ENCODE measurements at places on chromosomes 3 and 15.

- DNase-seq = no peak
These were observed 15.4 kb downstream of the ZDHHC19 start for GRCh38 chr3:196195664-196196265.

GRCh38 chr3:104584682-104585081, 782.0 kb upstream of the ALCAM start:
- DNase-seq = no peak

DNA sequence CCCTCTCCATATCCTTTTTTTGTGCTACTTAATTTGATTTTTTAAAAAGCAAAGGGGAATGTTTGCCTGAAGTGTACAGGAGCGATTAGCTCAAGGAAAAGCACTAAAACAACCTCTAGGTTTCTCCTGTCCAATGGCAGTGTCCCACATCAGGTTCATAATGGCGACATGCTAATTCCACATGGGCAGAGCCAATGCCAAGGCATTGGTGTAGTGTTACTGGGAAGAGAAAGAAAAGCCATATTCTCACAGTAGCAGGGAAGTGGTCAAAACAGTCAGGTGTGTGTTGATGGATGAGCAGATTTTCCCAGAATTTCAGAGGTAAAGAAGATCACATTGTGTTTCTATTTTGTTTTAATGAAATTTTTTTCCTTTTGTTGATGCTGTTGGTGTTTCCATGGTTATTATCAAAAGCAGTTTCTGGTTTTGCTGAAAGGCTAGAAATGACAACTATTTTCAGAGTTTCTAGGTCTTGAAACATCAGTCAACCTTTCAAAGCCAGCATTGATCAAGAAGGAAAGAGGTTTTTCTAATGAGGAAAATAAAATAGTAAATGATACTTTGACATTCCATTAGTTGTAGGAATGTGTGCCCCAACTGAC, 65.2 kb downstream of the FNDC3B start:
- no peak for DNase-seq

GRCh38 chr15:27101982-27102381, 131.0 kb downstream of the GABRG3 start:
- DNase-seq = no peak

DNA sequence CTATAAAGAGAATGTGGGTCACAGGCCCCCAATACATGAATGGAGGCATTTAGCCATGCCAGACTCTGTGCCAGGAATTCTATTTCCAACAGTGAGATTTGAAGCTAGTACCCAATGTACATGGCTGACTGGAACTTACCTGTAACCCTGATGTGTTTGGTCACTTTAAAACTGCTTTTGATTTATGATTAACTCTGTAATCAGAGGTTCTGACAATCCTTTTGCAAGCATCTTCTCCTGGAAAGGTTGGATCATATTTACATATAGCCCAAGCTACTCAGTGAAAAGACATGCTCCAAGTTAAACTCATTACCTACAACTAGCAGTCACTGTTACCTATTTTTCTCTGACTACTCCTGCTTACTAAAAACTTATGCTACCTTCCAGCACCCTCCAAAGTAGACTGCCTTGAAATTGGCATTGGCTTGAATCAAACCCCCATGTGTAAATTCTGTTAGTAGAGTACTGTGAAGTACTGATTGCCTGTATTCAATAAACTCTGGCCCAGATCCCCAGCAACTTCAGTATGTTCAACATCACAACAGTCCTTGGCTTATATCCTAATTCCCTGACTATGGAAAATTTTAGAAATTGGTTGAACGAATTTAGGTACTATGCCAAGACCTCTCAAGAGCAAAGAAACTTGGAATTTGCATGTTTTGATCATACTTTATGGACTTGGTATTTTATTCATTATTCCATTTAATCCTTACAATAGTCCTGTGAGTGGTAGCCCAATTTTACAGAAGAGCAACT, 665.6 kb upstream of the NECTIN3 start:
- no peak for DNase-seq

DNA sequence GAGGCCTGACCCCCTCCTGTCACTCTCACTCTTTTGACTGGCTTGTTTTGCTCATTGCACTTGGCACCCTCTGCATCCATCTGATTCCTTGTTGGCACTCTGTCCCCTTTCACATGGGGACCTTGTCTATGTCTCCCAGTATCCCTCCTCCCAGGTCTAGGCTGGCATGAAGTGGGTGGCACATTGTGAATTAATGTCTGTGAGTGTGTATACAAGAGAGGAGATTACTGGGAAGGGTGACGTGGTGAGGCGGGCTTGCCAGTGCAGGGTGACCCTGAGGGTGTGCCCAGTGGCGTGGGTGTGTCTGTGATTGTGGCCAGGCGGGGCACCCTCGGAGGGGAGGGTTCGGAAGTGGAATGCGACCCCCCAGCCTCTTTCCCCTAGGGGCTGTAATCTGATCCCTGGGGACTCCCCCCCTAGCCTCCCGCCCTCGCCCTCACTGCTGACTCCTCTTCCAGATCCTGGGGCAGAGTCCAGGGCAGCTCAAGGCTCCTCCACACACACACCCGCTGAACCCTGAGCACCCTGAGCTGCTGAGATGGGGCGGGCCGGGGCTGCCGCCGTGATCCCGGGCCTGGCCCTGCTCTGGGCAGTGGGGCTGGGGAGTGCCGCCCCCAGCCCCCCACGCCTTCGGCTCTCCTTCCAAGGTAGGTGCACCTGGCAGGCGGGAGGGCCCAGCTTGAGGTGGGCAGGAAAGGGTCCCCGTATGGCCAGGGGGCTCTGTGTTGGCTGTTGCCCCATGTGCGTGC, at the start of gene SEMA3B:
SEMA3B (plus strand) TSS at position 445 of the 749 bp plus-strand sequence; CDS start at position 539, 94 bp downstream.
- DNase-seq = peak; percentile 79

GRCh38 chr15:56733136-56734012, at the start of gene ZNF280D:
Gene ZNF280D (minus strand): TSS chr15:56733509. CDS start chr15:56707109, 26,400 bp downstream.
- peak; percentile 93 for DNase-seq

- peak; percentile 22 for DNase-seq
These were observed 723 bp upstream of the DRD3 start for GRCh38 chr3:114179575-114179974.

GRCh38 chr3:194890091-194890490, 204.4 kb downstream of the FAM43A start:
- no peak for DNase-seq

GRCh38 chr3:194379651-194380050, 10.1 kb upstream of the LRRC15 start:
- no peak for DNase-seq

DNA sequence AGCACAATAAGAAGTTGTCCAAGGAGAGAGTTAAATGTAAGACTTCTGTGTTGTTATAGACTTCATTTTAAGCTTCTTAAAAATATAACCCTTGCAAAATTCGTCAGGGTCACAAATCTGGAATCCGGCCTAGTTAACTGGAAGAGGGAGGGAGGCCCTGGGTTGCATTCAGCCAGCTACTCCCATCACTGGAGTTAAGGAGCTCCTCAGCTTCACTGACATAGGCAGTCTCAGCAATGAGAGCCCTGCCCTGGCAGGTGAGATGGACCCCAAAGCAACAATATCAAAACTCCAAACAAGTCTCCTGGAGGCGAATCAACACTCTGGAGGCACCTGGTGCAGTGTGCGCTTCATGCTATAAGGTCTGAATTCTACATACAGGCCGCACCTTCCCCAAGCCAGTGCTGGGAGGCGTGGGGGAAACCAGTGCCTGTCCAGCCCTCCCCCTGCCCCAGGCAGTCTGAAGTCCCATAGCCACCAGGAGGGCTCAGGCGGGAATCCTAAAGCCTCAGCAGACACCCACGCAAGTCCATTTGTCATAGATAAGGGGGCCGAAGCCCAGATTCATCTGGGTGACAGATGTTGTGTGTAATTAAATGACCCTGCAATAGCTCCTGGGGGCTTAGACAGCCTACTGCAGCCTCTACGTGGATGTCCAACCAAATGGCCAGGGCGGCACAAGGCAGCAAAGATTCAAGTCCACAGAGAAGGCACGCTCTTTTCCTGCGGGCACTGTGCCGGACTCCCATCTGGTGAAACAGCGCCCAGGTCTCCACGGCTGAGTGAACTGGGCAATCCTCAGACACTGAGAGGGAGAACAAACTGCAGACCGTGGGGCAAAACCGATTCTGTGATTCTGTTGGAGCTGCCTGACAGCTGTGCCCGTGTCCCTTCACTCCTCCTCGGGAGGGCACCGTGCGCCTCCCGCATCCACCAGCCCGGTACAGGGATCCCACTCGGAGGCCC, 64.9 kb downstream of the ATP10A start:
- DNase-seq = peak; percentile 62

DNA sequence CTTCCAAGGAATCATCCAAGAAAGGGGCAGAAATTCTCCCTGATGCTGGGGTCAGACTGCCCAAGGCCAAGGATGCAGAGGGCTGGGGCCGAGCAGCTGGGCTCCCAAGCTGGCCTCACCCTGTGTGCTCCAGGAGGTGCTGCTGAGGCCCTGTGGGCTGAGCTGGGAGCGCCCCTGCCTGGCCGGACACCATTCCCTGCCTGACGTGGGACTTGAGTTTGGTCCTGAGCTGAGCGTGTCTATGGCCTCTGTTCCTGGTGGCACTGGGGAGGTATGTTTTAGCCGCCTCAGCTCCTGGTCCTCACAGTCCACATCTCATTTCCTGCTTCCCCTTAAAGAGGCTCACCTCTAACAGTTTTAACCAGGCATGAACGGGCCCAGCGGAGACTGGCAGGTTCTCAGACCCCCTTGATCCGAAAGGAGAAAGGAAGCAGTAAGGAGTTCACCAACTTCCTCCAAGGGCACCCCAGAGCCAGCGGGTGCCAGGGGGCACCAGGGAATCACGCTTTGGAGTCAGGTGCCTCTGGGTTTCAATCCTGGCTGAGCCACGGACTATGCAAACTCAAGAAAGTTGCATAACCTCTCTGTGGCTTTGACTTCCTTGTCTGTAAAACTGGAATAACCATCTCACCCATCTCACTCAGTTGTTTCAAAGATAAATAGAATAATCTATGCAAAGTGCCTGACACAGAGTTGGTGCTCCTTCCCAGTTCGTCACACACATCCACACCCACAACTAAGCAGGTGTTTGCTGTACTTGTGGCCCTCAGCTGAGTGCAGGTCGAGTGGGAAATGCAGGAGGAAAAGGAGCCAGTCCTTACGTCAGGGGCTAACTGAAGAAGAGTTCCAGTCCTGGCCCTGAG, 48.6 kb downstream of the SLC12A8 start:
- DNase-seq = no peak

DNA sequence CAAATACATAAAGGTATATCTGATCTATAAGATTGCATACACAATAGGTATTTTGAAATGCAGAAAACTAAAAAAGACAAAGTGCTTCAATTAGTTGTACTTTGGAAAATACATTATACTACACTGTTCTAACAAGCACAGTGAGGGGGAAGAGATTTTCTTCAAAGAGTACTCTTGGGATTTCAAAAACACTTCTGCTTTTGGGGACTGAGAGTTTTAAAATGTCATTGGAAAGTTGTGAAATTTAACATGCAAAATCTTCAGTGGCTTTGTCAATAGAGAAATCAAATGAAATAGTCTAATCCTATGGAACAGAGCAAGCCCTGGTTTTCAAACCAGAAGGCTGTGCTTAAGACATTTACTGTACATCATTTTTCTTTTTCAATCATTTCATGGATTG, 322.2 kb upstream of the SEMA6D start:
- DNase-seq = no peak

GRCh38 chr3:29468187-29468586, 187.3 kb downstream of the RBMS3 start:
- no peak for DNase-seq

GRCh38 chr3:45599984-45600650, 5.6 kb downstream of the LIMD1 start:
- DNase-seq = no peak

DNA sequence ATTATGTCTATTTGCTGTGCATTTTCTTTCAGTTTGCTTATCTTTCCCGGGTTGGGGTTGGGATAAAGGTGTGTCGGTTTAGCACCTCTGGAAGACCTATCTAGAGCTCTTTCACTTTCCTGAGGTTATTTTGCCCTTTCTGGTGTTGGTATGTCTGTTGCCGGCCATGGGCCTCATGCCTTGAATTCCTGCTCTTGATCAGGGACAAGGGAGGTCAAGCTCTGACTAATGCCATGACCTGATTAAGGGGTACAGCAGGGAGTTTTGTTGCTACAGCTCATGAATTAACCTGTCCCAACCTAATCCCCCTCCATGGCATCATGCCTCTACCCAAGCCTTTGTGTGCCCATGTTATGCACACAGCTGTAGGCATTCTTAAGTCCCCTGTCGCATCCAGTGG, 70.5 kb upstream of the GOLGA6B start:
- DNase-seq = no peak

DNA sequence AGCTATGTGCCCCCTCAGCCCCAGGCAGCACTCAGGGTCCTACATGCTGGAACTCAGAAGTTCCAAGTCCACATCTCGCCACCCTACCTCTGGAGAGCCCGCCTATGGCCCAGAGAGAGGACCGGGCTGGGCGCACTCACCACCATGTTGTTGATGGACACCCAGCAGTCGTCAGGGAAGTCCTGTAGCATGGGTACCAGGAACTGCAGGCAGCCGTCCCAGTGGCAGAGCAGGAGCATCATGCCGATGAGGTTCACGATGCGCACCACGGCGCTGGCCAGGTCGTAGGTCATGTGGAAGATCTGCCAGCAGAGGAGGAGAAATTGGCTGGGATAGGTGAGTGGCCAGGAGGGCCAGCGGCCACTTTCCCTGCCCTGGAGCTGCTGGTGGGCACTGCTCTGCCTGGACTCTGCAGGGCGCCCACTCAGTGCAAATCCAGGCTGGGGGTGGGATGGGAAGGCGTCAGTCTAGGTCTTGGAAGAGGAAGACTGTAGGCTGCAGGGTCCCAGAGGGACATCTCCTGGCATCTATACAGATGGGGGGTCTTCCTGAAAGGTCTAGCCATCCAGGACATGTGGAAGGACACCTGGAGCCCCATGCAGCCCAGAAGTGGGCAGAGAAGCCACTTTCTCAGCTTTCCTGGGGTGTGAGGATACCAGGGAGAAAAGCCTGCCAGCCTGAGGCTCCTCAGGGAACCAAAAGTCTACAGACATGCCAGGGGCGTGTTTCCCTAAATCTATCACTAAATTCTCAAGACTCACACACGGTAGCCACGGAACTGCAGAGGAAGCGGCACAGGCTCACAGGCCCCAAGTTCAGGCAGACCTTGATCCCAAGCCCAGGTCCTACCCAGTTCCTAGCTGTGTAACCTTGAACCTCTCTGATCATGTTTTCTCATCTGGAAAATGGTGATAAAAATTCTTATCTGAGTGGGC, 36.5 kb downstream of the HCN4 start:
- no peak for DNase-seq

- no peak for DNase-seq
These were observed 78.7 kb downstream of the ATP1B3 start for GRCh38 chr3:141955175-141955574.

DNA sequence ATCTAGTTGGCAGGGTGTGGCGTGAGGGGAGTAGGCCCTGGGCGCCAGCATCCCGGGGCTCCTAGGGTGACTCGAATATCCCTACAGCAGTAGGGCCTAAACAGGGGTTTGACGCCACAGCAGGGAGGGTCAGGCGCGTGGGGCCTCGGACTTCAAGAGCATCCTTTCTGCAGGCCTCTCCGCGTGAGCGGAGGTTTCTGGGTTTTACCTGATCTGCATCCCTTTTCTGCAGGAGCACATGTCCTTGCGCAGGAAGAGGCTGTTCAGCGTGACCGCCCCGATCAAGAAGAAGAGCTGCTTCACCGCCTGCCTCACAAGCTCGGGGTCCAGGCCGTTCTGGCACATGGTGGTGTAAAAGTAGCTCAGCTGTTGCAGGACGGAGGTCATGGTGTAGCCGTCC, 13.5 kb upstream of the GNB5 start:
- DNase-seq = no peak

- peak; percentile 84 for DNase-seq
These were observed 202.3 kb downstream of the NEK10 start for GRCh38 chr3:27166888-27167287.
